Mesenchymal stem cell (in vitro differentiated cells and primary cell): ENCODE measurements at places on chromosomes 12 and 14.

- no peak for DNase-seq
Measured at GRCh38 chr12:53483225-53483978, 15.9 kb downstream of the MAP3K12 start.

- no peak for DNase-seq
Measured at GRCh38 chr14:89041257-89041582, 216.8 kb downstream of the TTC8 start.

DNA sequence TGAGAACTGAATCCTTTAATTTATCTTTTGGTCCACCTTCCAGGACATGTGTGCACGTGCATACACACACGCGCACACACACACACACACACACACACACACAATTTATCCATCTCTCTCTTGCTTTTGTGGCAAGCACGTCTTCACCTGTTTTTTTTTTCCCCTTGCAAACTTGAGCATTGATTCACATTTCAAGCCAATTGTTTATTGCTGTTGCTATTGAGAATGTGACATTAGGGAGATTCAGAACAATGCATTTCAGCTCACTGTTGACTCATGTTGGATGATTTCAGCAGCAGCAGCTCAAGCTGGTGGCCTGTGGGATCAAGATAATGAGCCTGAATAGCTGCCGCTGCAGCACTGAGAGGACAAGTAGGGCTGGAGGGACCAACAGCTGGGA lies 128.9 kb downstream of the SNAPC1 start:
- DNase-seq, result no peak

DNA sequence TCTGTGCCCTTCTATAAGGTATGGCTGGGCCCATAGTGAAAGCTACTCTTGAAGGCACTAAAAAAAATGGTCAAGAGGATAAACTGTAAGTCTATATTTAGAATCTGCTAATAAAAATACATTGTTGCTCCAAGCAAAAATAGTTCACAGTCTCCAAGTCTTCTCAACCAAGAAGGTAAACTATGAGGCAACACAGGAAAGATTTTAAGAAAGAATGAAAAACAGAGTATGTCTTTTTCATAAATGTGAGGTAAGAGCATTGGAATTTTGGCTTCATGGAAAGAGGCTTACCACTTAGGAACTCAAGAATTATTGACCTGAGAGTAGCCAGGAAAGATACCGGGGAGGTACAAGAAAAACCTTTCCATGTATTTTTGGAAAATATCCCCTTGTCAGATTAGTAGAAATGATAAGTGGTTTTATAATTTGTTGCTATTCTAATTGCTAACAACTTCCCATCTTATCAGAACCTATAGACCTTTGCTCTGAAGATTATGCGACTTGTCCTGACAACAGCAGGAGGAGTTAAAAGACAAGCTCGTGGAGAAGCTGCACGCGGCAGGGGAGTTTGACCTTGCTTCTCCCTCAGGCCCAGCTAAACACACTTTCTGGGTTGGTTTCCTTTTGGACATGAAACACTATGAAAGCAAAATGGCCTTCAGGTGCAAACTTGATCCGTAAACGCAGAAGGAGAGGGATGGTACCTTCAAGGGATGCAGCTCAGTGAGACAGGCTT lies 238.1 kb downstream of the FOXN3 start:
- DNase-seq, result peak; percentile 12

- no peak for DNase-seq
Measured at GRCh38 chr12:96107236-96107635, 71.8 kb upstream of the LTA4H start.

DNA sequence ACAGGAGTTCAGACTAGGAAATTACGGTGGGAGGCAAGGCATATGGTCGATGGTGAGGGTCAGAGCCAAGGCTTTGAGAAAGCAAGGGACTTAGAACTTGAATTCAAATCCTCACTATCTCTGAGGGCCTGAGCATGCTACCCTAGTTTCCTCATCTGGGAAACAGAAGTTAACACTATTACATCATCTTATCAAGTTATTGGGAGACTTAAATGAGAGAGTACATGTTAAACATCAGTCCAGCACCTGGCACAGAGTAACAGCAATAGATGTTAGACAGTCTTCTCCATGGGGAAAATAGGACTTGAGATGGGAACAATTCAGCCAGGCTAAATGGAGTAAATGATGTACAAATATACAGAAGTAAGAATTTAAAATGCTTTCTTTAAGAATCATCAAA lies 38.5 kb downstream of the SLC38A1 start:
- DNase-seq, result no peak

GRCh38 chr12:103841690-103842584 lies 903 bp upstream of the NT5DC3 start:
- peak; percentile 85 for DNase-seq

DNA sequence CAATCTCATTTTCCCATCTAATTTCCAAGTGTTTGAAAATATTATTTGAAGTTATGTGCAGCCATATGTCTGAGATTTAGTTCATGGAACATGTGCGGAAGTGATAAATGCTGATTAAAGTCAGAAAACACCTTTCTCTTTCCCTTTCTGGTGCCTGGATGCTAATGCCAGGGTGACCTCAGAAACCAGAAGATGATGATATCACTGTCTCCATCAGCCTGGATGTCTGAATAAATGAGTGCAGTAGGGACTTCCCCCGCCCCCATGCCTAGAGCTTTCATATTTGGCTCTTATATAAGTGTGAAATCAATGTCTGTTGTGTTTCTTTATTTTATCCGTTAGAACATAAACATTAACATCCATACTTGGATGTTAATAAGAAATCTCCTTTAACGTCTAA lies 261.9 kb upstream of the LRIG3 start:
- DNase-seq, result peak; percentile 32

GRCh38 chr14:72024043-72024407 lies 91.8 kb downstream of the RGS6 start:
- DNase-seq, result no peak

- no peak for DNase-seq
Measured at GRCh38 chr14:92372230-92372629, 49.3 kb downstream of the SLC24A4 start.

- DNase-seq, result peak; percentile 84
Measured at GRCh38 chr12:57008178-57008577, 1.8 kb upstream of the ZBTB39 start.

DNA sequence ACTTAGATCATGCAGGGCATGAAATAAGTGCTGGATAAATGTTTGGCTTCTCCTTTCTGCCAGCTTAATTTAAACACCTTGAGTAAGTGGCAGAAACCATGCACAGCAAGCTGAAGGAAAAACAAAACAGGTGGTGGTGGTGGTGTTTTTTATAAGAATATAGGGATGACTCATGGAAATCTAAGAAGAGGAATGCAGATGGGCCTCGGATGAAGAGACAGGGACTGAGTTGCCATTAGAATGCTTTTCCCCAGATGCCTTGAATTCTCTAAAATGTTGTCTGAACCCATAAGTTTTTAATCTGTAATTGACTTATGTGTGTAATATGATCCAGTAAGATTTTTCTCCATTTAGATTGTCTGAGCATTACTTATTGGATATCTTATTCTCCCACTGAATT lies 93.1 kb upstream of the ZDHHC17 start:
- peak; percentile 11 for DNase-seq

- no peak for DNase-seq
Measured at GRCh38 chr14:63192085-63192484, 12.2 kb upstream of the RHOJ start.

DNA sequence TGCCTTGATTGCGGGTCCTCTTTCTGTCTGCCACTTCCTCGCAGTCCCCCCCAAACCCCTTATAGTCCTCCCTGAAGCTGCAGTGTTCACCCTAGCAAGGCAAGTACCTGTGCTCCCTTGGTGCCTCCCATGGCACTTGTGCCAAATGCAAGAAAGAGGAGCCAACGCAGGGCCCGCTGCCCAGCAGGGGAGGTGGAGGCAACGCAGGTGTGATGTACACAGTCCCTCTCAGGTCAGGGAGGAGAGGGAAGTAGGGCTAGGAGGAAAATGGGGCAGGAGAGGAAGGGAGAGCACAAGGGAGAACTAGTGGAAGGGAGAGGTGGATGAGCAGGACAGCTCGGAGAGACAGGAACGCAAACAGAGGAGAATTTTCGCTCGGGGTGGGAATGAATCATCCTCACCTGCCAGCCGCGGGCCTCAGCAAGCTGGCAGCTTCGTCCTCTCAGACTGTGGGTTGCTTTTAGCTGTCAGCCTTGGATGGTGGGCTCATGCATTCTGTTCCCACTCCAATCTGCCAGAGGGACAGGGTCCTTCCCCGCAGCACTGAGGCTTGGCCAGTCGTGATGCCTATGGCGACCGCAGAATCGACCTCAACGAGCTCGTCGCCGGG lies 357.0 kb downstream of the CACNA1C start:
- no peak for DNase-seq

- peak; percentile 83 for DNase-seq
Measured at GRCh38 chr14:102323102-102323501, 3.6 kb downstream of the ZNF839 start.

GRCh38 chr12:122382919-122383350 lies 39.5 kb downstream of the CLIP1 start:
- no peak for DNase-seq

DNA sequence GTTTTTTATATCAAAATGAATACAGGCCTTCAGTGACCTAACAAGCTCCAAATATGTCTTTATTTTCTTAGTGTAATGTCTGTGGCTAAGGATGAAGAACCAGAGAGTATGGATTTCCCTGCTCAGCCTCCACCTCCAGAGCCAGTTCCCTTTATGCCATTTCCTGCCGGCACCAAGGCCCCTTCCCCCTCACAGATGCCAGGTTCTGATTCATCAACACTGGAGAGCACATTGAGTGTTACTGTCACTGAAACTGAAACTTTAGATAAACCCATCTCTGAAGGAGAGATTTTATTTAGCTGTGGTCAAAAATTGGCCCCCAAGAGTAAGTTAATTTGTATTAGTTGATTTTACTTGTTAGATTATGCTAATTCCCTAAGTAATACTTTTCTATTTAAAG lies 61.0 kb downstream of the KIAA0586 start:
- DNase-seq, result peak; percentile 40

DNA sequence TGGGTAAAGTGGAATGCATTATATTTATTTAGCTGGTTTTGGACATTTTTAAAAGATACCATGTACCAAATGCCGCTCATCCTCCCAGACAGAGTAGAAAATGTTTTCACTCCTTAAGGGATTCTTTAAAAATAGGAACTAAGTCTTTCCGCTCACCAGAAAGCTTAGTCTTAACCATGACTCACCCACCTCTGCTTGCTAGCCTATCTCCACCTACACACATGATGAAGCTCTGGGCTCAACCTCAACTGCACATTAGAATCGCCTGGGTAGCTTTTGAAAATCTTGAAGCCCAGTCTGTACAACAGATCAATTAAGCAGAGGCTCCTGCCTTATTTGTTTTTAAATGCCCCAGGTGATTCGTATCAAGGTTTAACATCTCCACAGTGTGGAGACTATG lies 260.5 kb downstream of the NEDD1 start:
- DNase-seq, result no peak

DNA sequence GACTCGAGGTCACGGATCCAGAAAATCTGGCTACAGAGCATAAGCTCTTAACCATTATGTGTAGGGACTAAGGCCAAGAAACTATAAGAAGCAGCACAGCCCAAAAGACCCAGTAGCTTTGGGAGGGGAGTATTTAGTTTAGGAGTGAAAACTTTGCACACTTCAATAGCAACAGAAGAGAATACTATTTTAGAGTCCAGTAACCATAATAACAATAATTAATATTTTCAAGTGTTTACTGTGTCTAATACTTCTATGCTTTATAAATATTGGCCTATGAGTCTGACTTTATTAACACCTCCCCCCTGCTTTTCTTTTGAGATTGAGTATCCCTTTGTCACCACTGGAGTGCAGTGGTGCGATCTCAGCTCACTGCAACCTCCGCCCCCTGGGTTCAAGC lies 82.8 kb downstream of the SUDS3 start:
- no peak for DNase-seq

GRCh38 chr12:6076776-6077691 lies 47.4 kb downstream of the VWF start:
- no peak for DNase-seq

DNA sequence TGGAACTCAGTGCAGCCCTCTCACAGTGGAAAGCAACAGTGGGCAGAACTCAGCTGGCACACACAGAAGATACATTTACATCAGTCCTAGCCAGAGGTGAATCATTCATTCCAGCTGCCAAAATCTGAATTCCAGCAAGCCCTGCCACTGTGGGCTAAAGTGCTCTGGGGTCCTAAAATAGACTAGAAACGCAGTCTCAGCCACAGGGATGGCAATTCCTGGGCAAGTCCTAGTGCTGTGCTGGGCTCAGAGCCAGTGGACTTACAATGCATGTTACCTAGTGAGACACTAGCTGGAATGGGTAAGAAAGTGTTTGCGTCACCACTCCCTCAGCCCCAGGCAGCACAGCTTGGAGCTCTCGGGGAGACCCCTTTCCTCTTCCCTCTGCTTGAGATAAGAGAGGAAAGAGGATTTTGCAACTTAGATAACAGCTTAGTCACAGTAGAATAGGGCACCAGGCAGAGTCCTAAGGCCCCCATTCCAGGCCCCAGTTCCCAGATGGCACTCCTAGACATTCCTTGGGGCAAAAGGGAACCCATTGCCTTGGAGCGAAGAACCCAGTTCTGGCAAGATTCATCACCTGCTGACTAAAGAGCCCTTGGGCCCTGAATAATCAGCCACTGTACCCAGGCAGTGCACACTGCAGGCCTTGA lies 592.9 kb downstream of the FSCB start:
- no peak for DNase-seq

DNA sequence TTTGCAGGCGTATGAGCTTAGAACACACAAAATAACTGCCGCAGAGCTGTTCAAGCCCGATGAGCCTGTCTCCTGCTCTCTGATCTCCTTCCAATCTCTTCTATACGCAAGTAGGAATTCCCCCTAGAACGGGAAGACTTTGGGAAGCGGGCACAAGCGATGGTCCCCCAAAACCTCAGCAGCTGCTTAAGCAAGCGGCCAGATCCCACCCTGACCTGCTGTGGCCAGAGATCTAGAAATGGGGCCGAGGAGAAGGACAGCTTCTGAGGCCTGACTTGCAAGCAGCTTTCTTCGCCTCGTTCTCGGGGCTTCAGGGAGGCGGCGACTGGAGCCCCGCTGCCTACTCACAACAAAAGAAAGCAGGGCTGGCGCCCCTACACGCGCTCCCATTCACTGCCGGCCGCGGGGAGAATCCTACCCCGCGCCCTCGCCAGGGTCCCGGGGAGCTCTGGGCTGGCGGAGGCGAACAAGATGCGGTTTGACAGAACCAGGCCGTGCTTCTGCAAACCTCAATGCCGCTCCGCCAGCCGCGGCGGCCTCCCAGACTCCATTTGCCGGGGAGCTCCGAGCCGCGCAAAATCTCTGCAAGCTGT lies 922 bp downstream of the TBX5 start:
- DNase-seq, result no peak

GRCh38 chr14:54772451-54772881 lies 130.2 kb downstream of the GCH1 start:
- DNase-seq, result peak; percentile 71

DNA sequence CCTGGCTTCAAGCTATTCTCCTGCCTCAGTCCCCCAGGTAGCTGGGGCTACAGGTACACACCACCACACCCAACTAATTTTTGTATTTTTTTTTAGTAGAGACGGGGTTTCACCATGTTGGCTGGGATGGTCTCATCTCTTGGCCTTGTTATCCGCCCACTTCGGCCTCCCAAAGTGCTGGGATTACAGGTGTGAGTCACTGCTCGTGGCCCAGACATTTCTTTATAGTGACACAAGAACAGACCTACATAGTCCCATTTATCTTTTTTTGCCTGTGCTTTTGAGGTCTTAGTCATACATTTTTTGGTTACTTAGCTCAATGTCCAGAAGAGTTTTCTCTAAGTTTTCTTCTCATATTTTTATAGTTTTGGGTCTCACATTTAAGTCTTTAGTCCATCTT lies 247.4 kb downstream of the SYT10 start:
- DNase-seq, result no peak
